NCI-H774 (cell line): ENCODE measurements at places on chromosomes 7 and 10.

DNA sequence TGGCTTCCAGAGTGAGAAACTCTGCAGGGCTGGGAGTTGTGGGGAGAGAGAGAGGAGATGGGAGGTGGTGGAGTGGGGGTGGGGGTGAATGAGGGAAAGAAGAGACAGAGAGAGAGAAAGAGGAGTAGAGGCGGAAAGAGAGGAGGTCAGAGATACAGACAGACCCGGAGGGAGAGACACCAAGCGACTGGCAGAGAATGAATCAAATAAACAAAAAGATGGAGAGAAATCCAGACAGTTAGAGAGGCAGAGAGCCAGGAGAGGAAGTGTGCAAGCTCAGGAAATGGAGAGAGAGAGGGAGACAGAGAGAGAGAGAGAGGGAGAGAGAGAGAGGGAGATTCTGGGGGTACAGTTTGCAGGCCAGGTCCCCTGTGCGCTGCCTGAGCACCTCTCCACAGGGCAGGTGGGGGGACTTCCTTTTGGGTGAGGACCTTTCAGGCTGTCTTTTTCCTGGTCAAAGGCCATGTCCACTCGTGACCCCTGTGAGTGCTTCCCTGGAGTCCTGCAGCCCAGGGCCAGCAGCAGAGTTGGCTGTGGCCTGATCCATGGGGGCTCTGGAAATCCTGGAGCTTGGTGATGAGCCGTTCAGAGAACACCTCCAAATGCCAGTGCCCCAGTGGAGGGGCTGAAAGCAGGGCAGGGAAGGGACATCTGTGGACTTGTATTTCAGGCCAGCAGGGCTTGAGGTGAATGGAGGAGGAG is 25.0 kb upstream of the PCBD1 start:
- DNase-seq, result no peak

DNA sequence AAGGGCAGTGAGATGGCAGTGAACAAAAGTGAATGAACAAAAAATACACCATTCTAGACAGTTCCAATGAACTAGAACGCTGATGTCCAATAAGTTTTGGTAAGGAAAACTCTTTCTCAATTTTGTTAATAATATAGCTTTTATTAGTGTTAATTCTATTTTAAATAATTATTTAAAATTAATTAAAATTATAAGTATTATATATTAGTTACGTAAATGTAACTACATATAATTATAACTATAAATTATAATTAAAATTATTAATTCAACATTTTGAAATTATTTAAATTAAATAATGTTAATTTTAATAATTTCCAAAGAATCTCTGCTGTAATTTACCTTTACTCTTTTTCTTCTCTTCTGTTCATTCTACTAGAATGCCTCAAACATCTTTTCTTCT is 5.4 kb downstream of the SRI start:
- DNase-seq, result no peak

DNA sequence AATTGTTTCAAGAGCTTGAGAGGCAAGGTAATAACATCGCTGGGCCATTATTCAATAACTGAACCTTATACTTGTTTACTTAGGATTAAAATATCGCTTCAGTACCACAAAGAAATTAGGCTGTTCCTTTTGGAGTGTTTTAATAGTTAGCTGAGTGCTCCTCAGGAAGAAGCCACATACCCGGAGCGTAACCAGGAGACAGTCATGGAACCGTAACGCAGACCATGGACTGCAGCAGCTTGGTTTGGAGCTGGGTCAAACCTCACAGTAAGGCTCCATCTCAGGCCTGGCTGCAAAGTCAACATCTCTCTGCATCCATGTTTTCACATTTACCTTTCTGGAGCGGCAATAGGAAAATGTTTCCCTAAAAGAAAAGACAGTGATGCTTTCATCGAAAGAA is 599.0 kb downstream of the TNS3 start:
- no peak for DNase-seq

DNA sequence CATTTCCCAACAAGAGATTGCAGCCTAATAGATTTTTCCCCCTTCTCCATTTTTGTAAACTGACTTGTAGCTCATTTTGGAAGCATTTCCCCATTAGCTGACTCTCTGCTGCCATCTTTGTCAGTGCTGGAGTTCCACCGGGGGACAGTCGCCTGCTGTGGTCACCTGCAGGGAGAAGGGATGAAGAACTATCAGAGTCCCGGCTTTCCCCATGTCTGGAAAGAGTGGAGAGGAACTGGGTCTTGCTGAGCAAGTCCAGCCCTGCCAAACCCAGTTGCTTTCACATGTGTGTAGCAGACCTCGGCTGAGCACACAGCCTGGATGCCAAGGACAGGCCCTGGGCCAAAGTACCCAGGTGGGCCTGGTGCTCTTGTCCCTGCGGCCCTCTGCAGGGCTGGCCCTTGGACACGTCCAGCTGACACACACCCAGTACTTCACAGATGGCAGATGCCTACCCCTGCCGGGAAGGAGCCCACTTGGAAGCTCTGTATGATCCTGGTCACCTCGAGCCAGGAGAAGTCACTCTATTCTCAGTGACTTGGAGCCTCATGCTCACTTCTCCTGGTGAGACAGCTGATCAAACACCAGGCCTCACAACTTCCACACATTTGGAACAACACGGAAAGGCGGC is 157.3 kb upstream of the NPVF start:
- DNase-seq, result peak; percentile 15

DNA sequence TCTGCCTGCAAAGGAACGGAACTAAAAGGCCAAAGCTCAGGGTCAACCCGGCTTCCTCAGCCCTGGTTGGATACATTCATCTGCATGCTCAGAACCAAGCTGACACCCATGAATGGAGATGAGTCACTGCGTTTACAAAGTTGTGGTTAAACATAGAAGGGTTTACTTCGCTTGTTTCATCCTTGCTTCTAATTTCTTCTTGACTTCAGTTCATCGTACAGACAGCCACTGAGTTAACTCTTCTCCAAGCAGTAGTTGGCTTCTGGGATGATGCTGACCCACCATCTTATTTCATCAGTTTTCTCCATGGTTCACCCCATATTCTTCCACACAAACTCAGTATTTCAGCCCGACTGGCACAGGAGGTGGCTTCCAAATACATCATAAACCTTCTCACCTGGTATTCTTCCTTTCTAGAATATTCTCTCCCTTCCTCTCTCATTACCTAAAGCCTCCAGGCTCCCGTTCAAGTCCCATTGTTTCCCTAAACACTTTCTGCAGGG is 166.3 kb upstream of the RNF32 start:
- DNase-seq, result no peak

DNA sequence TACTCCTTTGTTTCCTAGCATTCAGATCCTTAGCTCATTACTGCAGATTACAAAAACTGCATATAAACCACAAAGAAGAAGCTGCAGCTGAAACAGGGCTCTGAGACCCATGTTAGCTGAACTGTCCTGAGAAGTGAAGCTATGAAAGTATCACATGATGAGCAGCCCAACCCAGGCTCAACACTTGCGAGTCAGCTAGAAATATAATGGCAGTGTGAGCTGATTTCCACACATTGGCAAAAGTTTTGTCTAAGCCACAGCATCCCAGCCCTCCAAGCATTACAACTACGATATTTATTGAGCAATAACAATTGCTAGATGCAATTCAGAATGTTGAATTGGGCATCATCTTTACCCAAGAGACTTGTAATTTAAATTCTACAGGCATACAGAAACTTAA is 34.5 kb upstream of the SKAP2 start:
- no peak for DNase-seq

DNA sequence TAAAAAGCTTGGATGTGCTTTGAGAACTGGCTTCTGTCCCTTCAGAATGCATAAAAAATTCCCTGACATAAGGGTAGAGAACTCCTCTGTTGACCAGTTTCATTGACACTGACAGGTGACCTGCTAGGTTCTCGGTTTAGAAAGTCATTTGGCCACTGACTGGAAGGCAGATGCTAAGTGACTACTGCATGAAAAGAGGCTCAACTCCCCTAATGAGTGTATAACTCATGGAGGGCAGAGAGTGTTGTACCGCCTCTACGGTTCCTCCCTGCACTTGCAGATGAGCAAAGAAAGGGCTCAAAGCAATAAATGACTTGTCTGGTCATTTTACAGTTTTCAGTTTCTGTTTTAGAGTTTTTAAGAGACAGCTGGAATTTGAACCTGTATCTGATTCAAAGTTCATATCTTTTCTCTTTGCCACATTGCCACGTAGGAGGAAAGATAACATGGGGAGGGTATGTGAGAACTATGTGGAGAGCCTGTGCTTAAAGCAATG is 2.9 kb upstream of the FGL2 start:
- DNase-seq, result no peak

GRCh38 chr7:47080816-47081215 is 501.1 kb downstream of the TNS3 start:
- no peak for DNase-seq

DNA sequence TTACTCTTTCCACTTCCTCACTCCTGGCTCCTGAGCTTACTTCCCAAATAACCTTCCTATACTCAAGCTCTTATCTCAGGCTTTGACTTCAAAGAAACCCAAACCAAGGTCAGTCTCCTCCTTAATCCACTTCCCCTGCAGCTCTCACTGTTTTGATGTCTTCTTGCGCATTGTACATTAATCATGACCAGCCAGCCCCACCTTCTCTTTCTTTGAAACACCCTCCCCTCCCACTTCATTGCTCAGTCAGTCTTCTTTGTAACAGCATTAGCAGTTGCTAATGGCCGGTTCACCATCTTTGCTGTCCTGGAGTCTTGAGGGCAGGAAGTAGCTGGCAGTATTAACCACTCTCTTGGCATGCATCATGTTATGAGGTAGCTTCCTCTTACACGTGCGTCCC is 57.9 kb upstream of the CHCHD3 start:
- DNase-seq, result no peak

GRCh38 chr7:16397501-16398145 is 23.7 kb downstream of the CRPPA start:
- DNase-seq, result no peak

DNA sequence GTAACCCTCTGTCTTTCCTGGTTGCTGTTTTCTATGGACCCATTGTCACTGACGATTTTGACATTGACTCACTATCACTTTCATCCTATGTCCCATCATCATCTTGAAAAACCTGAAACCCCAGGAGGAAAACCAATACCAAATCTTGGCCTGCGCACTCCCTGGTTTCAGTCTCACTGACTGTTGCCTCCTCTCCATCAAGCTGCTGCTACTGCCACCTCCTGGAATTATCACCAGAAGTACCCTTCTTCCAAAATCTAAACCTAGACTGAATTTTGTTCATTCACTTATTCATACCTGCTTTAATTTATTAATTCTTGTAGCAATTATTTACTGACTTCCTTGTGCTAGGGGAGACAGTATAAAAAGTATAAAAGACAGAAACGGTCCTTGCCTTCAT is 44.5 kb upstream of the ACBD5 start:
- no peak for DNase-seq

- DNase-seq, result no peak
These were observed 42.9 kb downstream of the MALSU1 start for GRCh38 chr7:23341846-23342598.

DNA sequence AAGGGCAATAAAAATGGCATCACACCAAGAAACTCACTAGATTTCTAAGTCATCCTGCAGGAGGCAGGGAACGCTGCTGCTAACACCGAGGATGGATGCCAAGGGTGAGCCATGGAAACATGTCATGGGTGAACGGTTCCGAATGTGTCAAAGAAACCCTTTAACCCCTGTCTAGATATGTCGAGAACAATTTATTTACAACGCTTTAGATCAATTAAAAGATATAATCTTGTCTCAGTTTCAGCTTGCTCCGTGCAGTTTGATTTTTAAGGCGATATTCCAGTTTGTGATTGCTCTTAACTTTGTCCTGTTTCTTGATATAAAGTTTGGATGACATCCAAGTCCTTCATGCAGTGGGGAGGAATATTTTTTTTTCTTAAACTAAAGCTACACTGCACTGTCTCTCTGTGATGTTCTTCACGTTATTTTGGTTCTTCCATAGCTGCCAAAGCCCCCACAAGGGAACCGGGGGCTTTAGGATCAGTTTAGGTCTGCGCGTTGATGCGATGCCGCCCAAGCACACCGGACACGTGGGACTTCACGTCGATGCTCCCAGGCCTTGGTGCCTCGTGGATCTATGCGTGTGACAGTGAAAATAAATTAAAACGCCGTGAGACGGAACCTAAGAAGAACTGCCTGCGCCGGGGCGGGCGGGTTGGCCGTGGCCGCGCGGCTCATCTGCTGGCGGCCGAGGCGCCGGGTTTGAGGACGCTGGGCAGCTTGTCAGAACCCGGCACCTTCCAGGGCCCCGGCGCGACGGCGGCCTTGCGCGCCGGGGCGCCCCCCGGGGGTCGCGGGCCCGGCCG is 220.3 kb downstream of the PHTF2 start:
- DNase-seq, result peak; percentile 25

DNA sequence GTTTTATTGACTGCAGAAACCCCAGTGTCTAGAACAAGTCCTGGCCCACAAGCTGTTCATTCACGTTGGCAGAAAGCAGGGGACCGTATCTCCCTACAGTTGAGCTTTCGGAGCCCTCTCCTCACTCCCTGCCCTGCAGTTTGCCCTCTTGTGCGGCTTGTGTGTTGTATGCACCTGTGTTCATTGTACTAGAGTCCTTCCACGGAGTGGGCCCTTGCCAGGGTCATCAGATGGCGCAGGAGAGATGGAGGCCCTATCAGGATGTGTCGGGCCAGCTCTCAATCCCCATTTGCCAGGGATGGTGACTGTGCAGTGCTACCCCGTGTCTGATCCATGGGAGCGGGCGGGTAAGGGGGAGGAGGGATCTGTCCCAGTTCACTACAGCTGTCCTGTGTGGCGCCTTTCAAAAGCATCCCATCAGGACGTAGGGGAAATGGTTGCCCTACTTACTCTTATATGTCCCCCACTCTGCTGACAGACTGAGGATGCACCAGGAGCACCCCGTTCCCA is 77.4 kb upstream of the PRR15 start:
- DNase-seq, result no peak

GRCh38 chr10:97921581-97922021 is 72.0 kb downstream of the GOLGA7B start:
- DNase-seq, result no peak

DNA sequence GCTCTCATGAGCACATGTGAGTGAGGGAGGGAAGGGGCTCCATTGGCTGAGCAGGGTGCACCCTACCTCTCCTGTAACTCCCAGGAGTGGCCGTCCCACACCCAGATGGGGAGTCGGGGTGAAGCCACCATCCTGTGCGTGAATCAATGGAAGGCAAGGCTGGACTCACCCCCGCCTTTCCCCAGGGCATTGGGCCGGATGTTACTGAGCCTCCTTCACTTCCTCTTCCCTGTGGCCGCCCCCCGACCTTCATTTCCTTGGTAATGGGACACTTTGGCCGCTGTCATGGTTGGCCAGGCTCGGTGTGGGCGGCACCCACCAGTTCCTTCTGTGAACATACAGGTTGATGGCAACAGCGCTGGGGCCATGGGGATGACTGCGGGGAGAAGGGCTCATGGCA is 209.0 kb downstream of the MGMT start:
- no peak for DNase-seq

GRCh38 chr10:28431139-28431538 is 101.8 kb upstream of the WAC start:
- DNase-seq, result no peak
